Left kidney (tissue), 8 donors: ENCODE measurements at places on chromosomes 13 and 19. TPM values are rescaled to one million over a fixed set of nuclear protein-coding genes. Genes with fewer than 3 reads are reported as not detected.

UNC13A gene
- polyA plus RNA-seq: 0.33 TPM

ZNF729 gene
- polyA plus RNA-seq: 0.91 TPM

CEBPA gene
- 4.3 TPM for polyA plus RNA-seq

KLK7 gene
- polyA plus RNA-seq: 4.6 TPM

JAK3 gene
- polyA plus RNA-seq: 4.3 TPM

IL11 gene
- 1.4 TPM for polyA plus RNA-seq

PLIN4 gene
- 1.3 TPM for polyA plus RNA-seq

PLIN5 gene
- polyA plus RNA-seq: 5.3 TPM

ZNF223 gene
- polyA plus RNA-seq: 18.3 TPM

HTR2A gene
- polyA plus RNA-seq: 1.0 TPM

DACH1 gene
- polyA plus RNA-seq: 120 TPM

ZNF560 gene
- 1.3 TPM for polyA plus RNA-seq

CALR3 gene
- polyA plus RNA-seq: not detected

GRCh38 chr13:45280011-45280410, 61.0 kb downstream of the TPT1 start:
- DNase-seq: no peak

DNA sequence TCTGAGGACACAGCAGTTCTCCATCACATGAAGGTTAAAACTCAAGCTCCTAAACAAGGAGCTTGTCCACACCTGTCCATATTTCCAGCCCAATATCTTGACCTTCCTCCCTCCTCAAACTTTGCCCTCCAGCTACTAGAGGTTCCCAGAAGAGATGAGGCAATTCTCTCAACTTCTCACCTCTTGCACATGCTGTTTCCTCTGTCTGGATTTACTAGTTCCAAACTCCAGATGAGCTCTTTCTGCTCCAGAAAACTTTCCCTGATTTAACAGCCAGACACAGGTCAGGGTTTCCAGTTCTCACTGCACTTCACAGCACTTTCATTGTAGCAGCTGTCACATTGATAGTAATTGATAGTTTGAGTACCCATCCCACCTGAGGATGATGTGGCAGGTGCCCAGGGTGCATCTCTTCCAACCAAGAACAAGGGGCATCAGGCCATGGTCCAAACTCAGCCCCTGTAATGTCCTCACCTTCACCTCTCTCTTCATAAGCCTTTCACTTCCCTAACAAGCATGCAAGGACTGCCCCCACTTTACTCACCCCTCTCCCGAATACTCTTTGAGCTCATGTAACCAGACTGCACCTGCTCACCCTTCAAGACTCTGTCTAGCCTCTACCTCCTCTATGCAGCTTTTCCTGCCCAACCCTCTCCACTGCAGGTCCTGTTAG, 3.0 kb upstream of the WDFY2 start:
- no peak for DNase-seq

- peak; percentile 92 for DNase-seq
Measured at GRCh38 chr19:46346821-46347571, at the start of gene PPP5C. TSS of gene PPP5C (plus strand) at chr19:46347087. CDS start at chr19:46347097, 10 bp downstream.

- DNase-seq: no peak
Measured at GRCh38 chr19:19751846-19752245, 18.9 kb upstream of the ZNF14 start.

- no peak for DNase-seq
Measured at GRCh38 chr13:107020393-107020792, 452.5 kb upstream of the ARGLU1 start.

GRCh38 chr13:46172531-46172991, 9.4 kb downstream of the LCP1 start:
- DNase-seq: no peak

- DNase-seq: peak; percentile 40
Measured at GRCh38 chr19:44988896-44989556, 12.2 kb upstream of the RELB start.

DNA sequence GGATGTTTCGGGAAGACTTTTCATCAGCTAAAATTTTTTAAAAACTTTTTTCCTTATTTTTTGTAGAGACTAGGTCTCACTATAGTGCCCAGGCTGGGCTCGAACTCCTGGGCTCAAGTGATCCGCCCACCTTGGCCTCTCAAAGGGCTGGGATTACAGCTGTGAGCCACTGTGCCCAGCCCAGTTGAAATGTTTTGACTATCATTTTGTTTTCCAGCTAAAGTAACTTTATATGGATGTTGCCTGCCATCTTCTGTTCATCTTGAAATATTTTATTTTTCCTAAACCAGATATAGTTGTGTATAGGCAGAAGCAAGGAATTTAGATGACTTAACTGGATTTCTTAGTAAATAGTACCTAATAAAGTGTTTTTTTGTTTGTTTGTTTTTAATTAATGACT, 7.0 kb downstream of the CAB39L start:
- DNase-seq: peak; percentile 37

DNA sequence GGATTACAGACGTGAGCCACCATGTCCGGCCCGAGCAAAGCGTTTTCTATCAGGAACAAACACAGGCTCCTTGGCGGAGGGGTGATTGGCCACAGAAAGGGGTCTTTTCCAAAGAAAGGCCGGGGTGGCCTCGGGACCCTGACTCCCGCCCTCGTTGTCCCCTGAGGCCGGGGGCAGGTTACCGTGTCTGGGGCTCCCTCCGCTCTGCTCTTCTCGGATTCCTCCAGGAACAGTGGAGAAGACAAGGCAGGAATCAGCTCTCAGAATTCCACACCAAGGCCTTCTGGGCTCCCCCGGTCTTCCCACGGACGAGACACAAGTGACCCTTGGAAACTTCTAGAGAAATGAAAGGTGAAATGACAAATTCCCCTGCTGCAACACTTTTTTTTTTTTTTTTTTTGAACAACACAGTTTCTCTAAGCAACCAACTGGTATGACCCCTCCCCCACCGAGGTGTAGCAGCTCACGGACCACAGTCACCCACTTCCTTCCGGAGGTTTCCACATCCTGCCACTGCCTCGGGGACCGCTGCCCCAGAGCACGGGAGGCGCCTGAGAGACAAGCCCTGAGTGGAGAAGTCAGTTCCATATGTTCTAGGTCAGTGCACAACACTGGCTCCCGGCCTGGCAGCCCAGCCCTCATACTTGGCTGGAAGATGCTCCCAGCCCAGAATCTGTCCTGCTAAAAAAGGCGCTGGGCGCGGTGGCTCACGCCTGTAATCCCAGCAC, 11.0 kb downstream of the MOB3A start:
- no peak for DNase-seq

DNA sequence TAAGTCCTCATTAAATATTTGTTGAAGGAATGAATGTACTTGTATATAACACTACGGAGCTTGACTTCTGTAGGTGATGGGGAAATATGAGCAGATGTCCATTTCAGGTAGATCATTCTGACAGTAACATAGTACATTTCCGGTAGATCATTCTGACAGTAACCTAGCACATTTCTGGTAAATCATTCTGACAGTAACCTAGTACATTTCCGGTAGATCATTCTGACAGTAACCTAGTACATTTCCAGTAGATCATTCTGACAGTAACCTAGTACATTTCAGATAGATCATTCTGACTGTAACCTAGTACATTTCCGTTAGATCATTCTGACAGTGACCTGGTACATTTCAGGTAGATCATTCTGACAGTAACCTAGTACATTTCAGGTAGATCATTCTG, 2.5 kb downstream of the PHF11 start:
- DNase-seq: no peak

- DNase-seq: no peak
Measured at GRCh38 chr19:595326-596262, 5.9 kb downstream of the HCN2 start.

DNA sequence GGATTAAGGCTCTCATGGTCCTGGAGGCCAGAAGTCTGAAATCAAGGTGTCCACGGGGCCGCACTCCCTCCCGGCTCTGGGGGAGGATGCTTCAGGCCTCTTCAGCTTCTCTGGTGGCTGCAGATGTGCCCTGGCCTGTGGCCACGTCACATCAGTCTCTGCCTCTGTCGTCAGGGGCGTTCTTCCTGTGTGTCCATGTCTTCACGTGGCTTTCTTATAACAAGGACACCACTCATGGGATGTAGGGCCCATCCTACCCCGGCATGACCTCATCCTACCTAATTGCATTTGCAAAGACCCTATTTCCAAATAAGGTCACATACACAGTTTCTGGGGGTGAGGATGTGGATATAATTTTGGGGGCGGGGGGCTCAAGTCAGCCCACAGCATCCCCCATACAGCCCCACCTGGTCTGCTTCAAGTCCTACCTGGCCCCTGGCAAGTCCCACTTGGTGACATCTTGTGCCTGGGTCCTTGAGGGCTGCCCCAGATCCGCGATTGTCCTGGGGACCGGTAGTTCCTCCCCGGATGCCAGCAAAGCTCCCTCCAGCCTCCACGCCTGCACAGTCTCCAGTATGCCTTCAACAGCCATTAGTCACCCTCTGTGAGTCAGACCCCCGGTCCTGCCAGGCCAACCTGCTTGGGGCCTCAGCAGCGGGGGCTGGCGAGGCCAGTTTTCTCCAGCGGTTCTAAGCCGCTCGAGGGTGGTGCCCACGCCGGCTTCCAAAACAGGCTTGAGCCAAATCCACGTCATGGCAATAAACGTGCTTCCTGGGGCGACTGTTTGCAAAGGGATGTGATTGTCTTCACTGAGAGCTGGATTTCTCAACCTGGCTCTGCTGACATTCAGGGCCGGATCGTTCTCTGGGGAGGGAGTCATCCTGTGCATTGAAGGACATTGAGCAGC, 32.2 kb downstream of the MYO9B start:
- DNase-seq: no peak

GRCh38 chr13:60716313-60716712, 319.3 kb downstream of the TDRD3 start:
- DNase-seq: no peak

DNA sequence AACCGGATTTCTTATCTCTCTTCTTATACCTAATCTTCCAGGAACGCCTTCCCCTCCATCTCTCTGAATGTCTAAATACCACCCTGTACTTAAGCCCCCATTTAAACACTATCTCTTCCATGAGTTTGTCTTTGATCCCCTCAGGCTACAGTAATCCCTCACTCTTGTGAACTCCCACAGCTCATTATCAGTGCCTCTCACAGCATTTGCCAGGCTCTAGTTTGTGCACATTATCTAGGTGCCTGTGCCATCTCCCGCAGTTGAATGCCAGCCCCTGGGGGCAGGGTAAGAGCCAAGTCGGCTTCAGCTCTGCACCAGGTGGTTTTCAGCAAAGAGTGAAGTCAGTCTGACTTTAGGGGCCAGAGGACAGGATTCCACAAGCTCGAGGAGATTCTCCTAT, 71.4 kb downstream of the FREM2 start:
- no peak for DNase-seq

GRCh38 chr13:44713788-44714469, 137.8 kb upstream of the TSC22D1 start:
- DNase-seq: no peak

DNA sequence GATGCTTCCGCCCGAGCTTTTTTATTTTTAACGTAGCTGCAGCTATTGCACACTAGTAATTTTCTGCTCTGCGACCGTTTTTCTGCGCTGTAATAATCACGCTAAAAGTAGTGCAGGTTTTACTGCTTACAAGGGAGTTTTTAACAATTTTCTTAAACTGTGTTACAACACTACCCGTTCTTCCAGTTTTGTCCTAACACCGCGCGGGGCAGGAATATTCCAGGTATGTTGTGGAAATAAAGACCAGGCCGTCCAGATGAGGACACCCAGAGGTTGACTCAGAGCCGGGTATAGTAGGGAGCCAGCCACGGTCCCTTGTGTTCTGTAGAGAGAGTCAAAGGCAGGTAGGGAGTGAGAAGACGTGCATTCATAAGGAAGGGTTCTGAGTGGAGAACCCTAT, 21.7 kb downstream of the ZNF274 start:
- no peak for DNase-seq

- no peak for DNase-seq
Measured at GRCh38 chr13:59304596-59304995, 859.1 kb downstream of the DIAPH3 start.

DNA sequence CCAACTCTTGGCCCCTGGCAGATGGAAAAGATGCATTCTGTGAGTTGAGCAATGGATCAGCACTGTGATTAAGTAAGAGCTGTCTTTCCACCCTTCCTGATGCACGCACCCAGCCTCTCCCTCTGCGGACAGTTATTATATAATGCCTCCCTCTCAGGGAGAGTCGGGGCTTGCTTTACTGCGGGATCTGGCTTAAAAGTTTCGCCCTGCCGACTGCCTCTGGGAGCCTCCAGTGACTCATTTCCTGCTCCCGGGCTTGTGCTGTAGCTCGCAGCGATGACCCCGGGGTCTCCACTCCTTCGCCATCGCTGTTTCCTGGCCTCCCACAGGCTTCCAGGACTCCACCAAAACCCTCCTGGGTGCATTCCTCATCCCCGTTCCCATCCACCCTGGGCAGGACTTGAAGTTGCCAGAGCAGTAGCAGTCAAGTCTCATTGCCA, 107.4 kb upstream of the SLC7A1 start:
- DNase-seq: no peak

DNA sequence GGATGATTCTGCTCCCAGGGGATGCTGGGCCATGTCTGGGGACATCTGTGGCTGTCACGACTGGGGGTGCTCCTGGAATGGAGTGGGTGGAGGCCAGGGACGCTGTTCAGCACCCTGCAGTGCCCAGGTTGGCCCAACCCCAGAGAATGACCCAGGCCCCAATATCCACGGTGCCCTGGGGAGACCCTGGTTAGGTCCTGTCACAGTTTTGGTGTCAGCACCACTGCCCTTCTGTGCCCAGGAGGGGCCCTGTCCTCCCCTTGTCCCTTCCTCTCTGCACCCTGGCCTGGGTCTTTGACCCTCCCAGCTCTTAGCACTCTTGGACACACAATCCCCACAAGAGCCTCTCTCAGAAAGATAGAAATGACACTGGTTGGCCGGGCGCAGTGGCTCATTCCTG, 85.3 kb downstream of the GADD45B start:
- DNase-seq: no peak

- no peak for DNase-seq
Measured at GRCh38 chr13:51630288-51630615, 46.0 kb downstream of the WDFY2 start.

- no peak for DNase-seq
Measured at GRCh38 chr19:30324982-30325381, 47.2 kb upstream of the ZNF536 start.

DNA sequence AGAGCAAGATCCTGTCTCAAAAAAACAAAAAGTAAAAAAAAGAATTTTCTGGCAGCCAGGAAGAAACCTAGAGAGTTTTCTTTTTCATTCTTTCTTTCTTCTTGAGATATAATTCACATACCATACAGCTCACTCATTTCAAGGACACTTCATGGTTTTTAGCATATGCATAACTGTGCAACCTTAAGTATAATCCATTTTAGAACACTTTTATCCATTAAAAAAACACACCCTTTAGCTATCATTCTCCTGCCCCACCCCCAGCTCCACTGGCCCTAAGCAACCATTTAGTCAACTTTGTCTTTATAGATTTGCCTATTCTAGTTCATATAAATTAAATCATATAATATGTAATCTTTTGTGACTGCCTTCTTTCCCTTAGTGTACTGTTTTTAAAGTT, 8.1 kb upstream of the IPO5 start:
- no peak for DNase-seq

- no peak for DNase-seq
Measured at GRCh38 chr19:5079071-5079774, 110.3 kb downstream of the KDM4B start.
